ENCODE measurements at places on chromosomes 3 and 15.

- no peak for DNase-seq
Observed at GRCh38 chr15:100183921-100184495, 157.8 kb downstream of the ADAMTS17 start.

DNA sequence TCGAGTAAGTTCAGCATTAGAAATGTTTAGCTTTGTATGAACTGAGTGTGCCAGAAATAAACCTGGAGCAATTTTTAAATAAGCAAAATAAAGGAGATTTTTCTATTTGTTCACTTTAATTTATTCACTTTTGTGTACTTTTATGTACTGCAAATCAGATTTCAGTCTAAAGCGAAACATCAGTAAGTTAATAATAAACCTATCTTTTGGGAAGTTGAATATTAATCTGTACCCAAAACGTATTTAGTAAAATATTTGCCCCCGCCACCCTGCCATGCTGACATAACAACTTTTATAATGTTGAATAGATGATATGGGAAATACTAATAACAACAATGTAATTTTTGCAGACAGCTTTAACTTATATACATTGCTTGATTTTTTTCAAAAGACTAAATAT is 230.0 kb downstream of the CDIN1 start:
- DNase-seq, result no peak

GRCh38 chr3:100902572-100902971 is 90.6 kb downstream of the ABI3BP start:
- no peak for DNase-seq

DNA sequence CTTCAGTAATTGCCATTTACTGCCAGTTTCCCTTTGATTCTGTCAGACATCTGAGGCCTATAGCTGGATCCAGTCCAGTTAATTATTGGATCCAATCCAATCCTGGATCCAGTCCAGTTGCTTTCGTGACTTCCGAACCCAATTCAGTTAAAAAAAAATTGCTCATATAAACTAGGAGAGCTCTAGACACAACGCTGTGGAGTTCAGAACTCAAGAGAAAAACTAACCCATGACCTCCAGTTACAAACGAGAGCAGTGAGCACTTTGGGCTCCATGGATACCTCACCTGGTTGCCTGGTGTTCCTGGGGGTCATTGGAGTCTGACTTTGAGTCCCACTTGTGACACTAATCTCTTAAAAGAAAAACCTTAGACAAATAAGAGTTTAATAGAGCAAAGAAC is 269.8 kb downstream of the THSD4 start:
- DNase-seq, result no peak

- no peak for DNase-seq
Observed at GRCh38 chr3:61522060-61522459, 39.3 kb upstream of the PTPRG start.

- DNase-seq, result no peak
Observed at GRCh38 chr3:2484162-2485026, 385.7 kb downstream of the CNTN4 start.

- no peak for DNase-seq
Observed at GRCh38 chr15:72057548-72058091, 60.3 kb downstream of the MYO9A start.

GRCh38 chr15:61888074-61888780 is 172.0 kb downstream of the VPS13C start:
- DNase-seq, result no peak

DNA sequence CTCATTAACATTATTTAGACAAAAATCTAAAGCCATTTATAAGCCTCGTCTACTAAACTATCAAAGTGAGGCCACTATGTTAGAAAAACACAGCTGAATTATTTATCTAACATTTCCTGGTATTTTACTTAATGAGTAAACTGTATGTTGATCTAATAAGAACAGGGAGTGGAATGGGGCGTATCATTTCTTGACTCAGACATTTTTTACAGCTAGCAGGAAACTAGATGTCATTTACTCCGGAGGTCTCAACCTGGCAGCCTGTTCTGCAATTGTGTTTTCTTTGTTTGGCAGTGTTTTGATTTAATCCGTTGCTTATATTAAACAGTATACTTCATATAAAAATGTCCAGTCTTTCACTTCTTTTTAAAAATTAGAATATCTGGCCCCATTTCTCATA is 79.1 kb upstream of the ABI3BP start:
- DNase-seq, result no peak

DNA sequence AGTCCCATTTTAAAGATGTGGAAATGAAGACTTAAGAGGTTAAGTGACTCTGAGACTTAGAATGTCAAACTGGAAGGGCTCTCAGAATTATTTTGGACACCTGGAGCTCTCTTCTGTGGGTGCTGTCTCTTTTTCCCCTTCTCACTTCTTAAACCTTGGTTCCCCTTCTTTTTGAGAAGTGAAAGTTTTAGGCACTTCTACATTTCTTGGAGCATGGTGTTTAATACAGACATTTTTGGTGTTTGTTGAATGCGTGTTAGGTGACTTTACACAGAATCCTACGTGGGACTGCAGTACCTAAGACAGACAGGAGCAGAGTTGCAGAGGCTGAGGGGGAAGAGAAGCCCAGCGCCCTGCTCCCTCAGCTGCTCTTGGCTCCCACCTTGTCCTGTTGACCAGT is 133.3 kb downstream of the MDFIC2 start:
- DNase-seq, result no peak

- no peak for DNase-seq
Observed at GRCh38 chr3:147380977-147381376, 25.4 kb downstream of the ZIC4 start.

DNA sequence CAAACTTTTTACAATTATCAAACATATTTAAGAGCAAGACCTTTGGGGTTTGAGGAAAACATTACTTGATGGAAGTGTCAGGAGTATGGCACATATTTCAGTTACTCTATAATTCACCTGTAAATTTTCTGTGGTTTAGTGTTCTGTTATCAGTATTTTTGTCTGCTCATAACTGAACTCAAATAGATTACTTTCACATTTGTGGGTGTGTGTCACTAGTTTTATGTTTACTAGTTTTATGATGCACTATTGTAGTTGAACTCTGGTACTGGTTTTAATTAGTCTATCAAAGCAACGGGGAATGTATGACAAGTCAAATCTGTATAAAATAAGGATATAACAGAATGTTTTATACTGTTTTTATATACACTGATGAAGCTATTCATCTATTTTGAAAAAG is 27.2 kb downstream of the OXSM start:
- no peak for DNase-seq

DNA sequence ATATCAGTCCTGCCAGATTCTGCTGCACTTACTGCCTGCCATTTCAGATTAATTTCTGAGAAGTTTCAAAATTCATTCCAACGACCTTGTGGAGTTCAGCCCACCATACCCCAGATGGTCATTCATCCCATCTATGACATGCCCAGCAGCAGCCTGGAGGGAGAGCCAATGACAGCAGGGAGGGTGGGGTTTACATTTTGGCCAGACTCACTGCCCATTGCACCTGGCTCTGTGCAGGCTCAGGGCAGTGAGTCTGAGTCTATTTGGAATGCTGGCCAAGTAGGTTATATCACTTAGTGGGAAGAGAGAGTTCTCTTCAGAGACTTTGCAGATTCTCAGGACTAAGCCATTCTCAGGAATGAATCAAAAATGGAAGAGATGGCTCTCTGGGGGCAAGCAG is 21.5 kb downstream of the SRPRB start:
- DNase-seq, result no peak

DNA sequence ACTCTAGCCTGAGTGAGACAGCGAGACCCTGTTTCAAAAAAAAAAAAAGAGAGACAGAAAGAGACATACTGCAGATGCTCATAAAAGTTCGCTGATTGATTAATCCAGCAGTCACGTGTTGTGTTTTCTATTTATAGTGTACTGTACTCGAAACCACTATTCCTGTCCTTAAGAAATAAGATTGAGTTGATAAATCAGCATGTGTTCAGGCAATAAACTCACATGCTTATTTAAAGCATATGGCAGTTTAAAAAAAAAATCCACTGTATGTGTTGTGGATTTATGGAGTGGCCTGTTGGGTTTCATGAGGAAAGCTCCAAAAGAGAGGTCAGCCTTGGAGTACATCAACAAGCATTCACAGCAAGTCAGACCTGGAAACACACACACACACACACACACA is 17.7 kb downstream of the RPL22L1 start:
- no peak for DNase-seq

DNA sequence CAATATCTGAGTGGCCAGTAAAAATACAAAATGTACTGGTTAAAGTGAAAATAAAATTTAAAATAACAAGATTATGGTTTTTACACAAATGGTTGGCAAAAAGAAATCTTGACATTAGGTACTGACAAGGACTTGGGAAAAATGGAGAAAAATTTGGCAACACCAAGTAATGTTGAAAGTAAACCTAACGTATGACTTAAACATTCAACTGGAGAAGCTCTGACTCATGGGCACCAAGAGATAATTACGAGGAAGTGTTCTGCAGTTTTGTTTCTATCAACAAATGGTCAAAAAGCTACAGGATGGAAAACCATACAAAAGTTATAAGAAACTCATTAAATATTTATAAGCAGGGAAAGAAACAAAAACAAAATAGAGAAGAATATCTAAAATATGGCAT is 177.7 kb downstream of the ZNF385D start:
- no peak for DNase-seq

- no peak for DNase-seq
Observed at GRCh38 chr3:52406791-52407510, 38.0 kb downstream of the SEMA3G start.

GRCh38 chr3:11929531-11929930 is 74.7 kb upstream of the SYN2 start:
- no peak for DNase-seq

All from CD4-positive, CD25-positive, alpha-beta regulatory T cell (primary cell).